Stimulated activated CD4-positive, alpha-beta T cell treated with anti-CD3 and anti-CD28 coated beads, Interleukin-2, amount 100 ng/mL, for 24 hours (primary cell): ENCODE measurements at places on chromosomes 7 and 10.

DNA sequence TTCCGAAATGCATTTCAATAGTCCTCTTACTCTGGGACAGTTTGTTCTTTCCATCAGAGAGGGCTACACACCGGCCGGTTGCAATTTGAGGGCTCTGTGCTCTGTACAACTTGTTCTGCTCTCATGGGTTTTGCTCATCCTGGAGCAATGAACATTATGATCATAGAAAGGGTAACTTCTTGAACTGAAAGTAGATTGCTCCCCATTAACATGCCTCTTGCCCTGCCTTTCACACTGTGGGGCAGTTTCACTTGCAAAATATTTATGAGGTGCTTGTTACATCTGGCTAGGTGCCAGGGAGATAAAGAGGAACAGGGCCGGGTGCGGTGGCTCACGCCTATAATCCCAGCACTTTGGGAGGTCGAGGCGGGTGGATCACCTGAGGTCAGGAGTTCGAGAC lies 97.3 kb upstream of the MPP7 start:
- DNase-seq, result no peak

DNA sequence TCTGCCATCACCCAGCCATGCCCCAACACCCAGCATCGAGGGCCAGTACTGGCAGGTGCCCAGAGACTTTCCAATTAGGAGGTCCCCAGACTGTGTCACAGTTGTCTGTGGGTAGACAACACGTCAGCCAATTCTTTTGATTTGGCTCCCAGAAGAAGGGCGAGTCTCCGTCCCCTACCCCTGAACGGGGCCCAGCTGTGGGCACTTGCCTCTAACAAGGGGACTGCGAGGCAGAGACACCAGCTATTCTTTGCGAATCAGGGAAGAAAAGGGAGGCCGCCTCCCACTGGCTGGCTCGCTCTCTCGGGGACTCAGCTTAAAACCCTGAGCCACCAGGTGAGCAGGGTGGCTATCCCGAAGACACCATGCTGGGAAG lies 167.3 kb downstream of the USP6NL start:
- DNase-seq, result no peak

- DNase-seq, result no peak
These were observed 464 bp downstream of the DENND2A start for GRCh38 chr7:140640060-140640637.

- no peak for DNase-seq
These were observed 244.3 kb upstream of the PHYHIPL start for GRCh38 chr10:58932126-58932525.

DNA sequence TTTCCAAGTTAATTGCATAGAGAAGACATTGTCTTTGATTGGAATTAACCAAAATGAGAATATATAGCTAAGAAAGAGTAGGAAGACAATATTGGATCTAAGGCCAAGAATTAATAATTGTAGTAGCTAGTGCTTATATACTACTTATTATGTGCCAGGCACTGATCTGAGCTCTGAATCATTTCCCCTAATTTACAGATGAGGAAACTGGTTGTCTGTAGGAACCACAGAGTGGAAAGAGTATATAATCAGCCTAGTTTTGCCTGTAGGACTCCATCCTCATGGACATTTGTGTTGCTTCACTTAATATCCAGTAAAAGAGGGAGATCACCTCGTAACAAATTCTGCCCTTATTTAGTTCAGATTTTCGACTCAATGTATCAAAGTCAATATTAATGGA lies 127.9 kb downstream of the ARID5B start:
- no peak for DNase-seq

GRCh38 chr10:52145636-52146035 lies 168.4 kb upstream of the DKK1 start:
- no peak for DNase-seq

- no peak for DNase-seq
These were observed 32.8 kb downstream of the GOLGA7B start for GRCh38 chr10:97882142-97883091.

- DNase-seq, result no peak
These were observed 232.0 kb downstream of the SH2D4B start for GRCh38 chr10:80769700-80770160.

GRCh38 chr7:30584415-30584814 lies 10.3 kb upstream of the GARS1 start:
- no peak for DNase-seq

DNA sequence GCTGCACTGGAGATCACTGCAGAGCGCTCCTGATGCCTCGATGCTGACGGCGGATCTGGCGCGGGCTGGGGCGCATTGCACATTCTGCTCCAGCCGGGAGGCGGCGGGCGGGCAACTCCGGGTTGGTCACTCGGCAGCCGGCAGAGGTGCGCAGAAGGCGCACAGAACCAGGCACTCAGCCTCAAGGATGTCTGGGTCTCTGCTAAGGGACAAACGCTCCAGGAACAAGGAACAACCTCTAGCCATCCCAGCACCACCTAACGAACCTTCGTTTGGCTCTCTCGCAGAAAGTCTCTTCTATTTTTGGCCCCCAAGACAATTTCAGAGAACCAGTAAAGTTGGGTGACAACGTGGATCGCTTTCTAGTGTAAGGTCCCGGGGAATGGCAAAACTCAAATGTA lies 254.6 kb downstream of the OTUD1 start:
- peak; percentile 54 for DNase-seq

- no peak for DNase-seq
These were observed 327.1 kb downstream of the GLRX3 start for GRCh38 chr10:130463104-130463875.

DNA sequence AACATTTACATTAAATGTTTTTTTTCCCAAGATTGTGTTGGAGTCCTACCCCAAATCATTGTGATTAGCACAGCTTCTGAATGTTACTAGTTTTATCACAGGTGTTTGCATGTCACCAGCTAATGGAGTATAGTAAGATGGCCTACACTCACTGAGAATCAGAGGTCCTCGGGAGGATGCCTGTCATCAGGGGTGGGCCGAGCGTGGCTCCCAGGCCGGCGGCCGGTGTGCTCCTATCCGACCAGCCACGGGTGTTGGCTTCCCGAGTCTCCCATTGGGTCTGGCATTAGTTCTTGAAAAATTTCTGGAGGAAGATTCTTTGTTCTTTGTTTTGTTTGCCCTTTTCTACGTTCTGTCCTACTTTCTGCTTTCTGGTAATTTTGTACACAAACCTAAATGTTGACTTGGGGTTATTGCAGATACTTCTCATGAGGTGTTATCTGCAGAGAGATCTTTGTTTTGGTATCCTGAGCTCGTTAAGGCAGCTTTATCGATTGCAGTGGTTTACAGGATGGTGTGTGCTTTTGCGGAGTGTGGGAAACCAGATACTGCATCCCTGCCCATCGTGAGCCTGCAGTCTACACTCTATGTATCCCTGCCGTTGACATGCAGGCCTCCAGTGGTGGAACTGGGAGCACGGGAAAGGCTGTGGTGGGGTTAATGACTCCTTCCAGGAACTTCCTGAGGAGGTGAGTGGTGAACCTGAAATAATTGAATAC lies 67.3 kb upstream of the DNAJB6 start:
- no peak for DNase-seq
